ENCODE measurements at places on chromosomes 4 and X. TPM values are rescaled to one million over a fixed set of nuclear protein-coding genes. Genes with fewer than 3 reads are reported as not detected.

The IL15 gene
- 6.6 TPM for total RNA-seq

The LUZP4 gene
- total RNA-seq = not detected

The NPNT gene
- 263 TPM for total RNA-seq

The UBA6 gene
- total RNA-seq = 48.5 TPM

The AKAP4 gene
- total RNA-seq = not detected

GRCh38 chrX:28966331-28966730 lies 379.1 kb downstream of the IL1RAPL1 start:
- no peak overlapping the region for H3K27ac ChIP-seq
- no peaks in the 10 kb centered on the region for H3K27me3 ChIP-seq
- no peak for DNase-seq

GRCh38 chr4:89295415-89295927 lies 12.1 kb downstream of the GPRIN3 start:
- H3K27me3 ChIP-seq = no peaks in the 10 kb centered on the region
- no peaks in the 10 kb centered on the region for H3K36me3 ChIP-seq
- H3K27ac ChIP-seq = no peak overlapping the region
- peaks cover 26% of the 10 kb centered on the region for H3K4me1 ChIP-seq

DNA sequence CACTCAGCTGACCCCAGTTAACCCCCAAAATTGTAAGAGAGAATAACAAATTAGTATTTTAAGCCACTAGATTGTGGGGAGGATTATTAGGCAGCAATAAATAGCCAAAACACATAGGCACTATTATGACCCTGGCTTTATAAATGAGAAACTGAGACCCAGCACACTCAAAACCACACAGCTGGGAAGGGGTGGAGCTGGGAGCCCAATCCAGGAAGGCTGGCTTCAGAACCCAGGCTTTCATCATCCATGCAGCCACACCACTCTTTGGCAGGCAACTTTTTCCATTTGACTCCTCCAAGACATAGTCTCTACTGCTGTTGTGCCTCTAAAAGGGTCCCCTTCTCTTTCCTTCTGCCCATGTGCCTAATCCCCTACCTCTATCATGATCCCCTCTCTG lies 253.8 kb downstream of the DHX15 start:
- no peaks in the 10 kb centered on the region for H3K36me3 ChIP-seq
- DNase-seq = no peak
- no peaks in the 10 kb centered on the region for H3K27me3 ChIP-seq
- no peak overlapping the region for H3K4me3 ChIP-seq

GRCh38 chr4:25592736-25593135 lies 62.9 kb upstream of the SLC34A2 start:
- H3K27ac ChIP-seq = no peak overlapping the region
- no peak overlapping the region for H3K4me3 ChIP-seq
- H3K36me3 ChIP-seq = no peaks in the 10 kb centered on the region

DNA sequence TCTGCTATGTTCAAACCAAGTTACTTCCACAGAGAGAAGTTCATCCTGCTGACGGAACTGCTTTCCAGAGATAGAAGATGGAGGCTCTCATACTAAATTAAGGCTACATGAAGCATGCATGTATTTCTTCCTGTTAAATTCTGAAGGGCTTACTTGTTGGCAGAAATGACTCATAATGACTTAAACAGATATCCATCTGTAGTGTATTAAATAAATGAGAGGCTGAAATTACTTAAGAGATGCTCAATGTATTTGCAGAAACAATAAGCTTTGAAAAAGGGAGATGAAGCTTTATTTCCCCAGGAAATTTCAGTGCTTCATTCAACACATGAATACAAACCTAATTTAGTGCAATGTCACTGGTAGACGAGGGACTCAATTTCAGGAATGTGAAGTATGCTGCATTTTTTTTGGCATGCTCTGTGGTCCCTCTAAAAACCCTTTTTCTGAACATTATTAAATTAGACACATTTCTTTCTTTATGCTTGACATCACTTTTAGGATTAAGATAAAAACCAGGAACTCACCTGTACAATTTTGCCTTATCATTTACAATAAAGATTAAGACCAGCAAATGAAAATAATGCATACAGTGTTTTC lies 759.1 kb upstream of the POU3F4 start:
- H3K27me3 ChIP-seq = no peaks in the 10 kb centered on the region
- no peaks in the 10 kb centered on the region for H3K4me1 ChIP-seq
- no peak overlapping the region for H3K27ac ChIP-seq

- no peaks in the 10 kb centered on the region for H3K27me3 ChIP-seq
- H3K4me3 ChIP-seq = no peak overlapping the region
- no peak overlapping the region for H3K27ac ChIP-seq
- no peaks in the 10 kb centered on the region for H3K4me1 ChIP-seq
- no peak for DNase-seq
- peaks cover 17% of the 10 kb centered on the region for H3K36me3 ChIP-seq
Measured at GRCh38 chrX:47572773-47573340, 9.4 kb upstream of the TIMP1 start.

GRCh38 chr4:72567821-72568675 lies 973 bp downstream of the ADAMTS3 start:
- peak overlapping the region; percentile 67 for H3K27ac ChIP-seq
- H3K36me3 ChIP-seq = no peaks in the 10 kb centered on the region
- peaks cover 6% of the 10 kb centered on the region for H3K4me1 ChIP-seq

- H3K36me3 ChIP-seq = no peaks in the 10 kb centered on the region
- no peak for DNase-seq
- no peak overlapping the region for H3K27ac ChIP-seq
- no peaks in the 10 kb centered on the region for H3K27me3 ChIP-seq
- H3K4me3 ChIP-seq = no peak overlapping the region
Measured at GRCh38 chr4:30536231-30536630, 183.9 kb upstream of the PCDH7 start.

GRCh38 chrX:41122664-41123257 lies 37.5 kb downstream of the USP9X start:
- DNase-seq = no peak
- no peak overlapping the region for H3K4me3 ChIP-seq
- H3K27ac ChIP-seq = no peak overlapping the region
- no peaks in the 10 kb centered on the region for H3K36me3 ChIP-seq
- H3K27me3 ChIP-seq = no peaks in the 10 kb centered on the region

GRCh38 chrX:8738588-8739189 lies 6.8 kb upstream of the ANOS1 start:
- H3K4me3 ChIP-seq = no peak overlapping the region
- no peaks in the 10 kb centered on the region for H3K4me1 ChIP-seq
- H3K27me3 ChIP-seq = no peaks in the 10 kb centered on the region
- no peak overlapping the region for H3K27ac ChIP-seq

GRCh38 chr4:183416879-183417755 lies 27.3 kb upstream of the CDKN2AIP start:
- no peaks in the 10 kb centered on the region for H3K36me3 ChIP-seq
- no peaks in the 10 kb centered on the region for H3K27me3 ChIP-seq
- H3K4me1 ChIP-seq = no peaks in the 10 kb centered on the region
- DNase-seq = no peak
- no peak overlapping the region for H3K27ac ChIP-seq
- no peak overlapping the region for H3K4me3 ChIP-seq

Measured in upper lobe of right lung (tissue), 1 donor.